Daoy (cell line): ENCODE measurements at places on chromosomes 3 and 15. TPM values are rescaled to one million over a fixed set of nuclear protein-coding genes. Genes with fewer than 3 reads are reported as not detected.

DNA sequence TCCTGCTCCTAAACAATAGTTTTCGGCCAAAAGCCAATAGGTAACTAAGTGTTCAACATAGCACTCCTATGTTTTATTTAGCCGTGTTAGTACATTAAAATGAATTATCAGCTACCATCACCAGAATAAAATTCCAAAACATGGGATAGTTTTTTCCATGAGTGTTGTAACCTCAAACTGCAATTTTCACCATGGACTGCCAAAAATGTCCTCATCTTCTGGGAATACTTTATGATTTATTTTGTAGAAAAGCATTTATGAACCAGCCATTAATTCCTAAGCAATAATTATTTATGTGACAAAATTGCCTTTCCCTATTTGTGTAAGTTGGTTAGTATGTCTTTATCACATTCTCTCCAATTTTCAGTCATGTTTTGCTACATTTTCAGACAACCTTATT, 438.1 kb downstream of the NAALADL2 start:
- no peak for DNase-seq

- DNase-seq = no peak
These were observed 271.9 kb downstream of the FEZF2 start for GRCh38 chr3:62101488-62101887.

GRCh38 chr3:16429086-16429485, 84.4 kb downstream of the RFTN1 start:
- no peak for DNase-seq

Gene VPS39
- 9.9 and 13.1 TPM in 2 replicates for total RNA-seq

Gene C2CD4A
- total RNA-seq = not detected in 2 replicates

Gene TLR9
- not detected in 2 replicates for total RNA-seq

DNA sequence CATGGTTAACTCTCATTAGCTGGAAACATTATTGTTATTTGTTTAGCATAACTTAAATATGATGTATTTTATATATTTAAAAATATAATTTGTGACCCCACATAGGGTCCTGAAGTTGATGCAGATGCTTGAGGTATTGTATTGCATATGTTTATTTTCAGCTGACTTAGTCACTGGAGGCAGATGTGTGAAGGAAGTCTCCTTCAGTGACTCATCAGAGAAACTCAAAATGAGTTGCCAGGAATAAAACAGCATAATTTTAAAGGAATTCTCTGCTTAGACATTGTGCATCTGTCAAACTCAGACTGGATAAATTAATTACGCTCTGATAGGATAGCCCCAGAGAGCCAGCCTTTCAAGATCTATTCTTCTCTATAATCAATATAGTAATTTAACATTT, 7.9 kb upstream of the OR4F6 start:
- peak; percentile 62 for DNase-seq

DNA sequence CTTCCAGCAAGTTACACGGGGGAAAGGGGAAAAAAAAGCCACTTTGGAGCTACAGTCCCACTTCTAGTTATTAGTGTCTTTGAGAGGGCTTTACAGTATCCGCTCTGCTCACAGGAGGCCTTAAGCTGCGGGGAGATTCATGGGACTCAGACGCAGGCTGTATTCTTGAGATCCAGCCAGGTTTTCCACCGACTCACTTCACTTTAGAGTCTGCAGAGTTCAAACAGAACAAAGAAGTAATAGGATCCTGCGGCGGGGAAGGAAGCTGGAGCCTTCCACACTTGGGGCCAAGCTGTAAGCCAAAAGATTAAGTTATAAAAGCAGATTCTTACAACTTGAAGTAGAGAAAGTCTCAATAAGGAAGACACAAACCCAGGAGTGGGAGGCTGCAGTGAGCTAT, 60.2 kb upstream of the FAM174B start:
- DNase-seq = peak; percentile 33

- DNase-seq = no peak
These were observed 152.4 kb upstream of the RORA start for GRCh38 chr15:61381501-61381900.

DNA sequence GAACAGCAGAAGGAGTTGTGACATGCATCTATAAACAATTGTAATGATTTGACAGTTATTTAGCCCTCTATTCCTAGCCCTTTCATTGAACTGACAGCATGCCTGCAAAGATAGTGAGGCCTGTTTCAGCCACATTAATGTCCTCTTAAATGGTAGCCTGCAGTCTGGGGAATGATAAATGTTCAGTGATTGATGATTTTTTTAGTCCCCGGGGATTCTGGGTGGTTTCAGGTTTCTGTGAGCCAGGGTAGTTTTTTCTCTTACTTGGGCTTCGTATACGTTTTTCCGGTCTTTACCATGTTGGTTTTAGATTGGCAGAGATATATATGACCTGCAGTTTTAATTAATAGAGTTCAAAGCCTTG, 172.0 kb downstream of the TCF12 start:
- DNase-seq = no peak

GRCh38 chr15:40217166-40217824, 21.6 kb upstream of the PAK6 start:
- peak; percentile 53 for DNase-seq

DNA sequence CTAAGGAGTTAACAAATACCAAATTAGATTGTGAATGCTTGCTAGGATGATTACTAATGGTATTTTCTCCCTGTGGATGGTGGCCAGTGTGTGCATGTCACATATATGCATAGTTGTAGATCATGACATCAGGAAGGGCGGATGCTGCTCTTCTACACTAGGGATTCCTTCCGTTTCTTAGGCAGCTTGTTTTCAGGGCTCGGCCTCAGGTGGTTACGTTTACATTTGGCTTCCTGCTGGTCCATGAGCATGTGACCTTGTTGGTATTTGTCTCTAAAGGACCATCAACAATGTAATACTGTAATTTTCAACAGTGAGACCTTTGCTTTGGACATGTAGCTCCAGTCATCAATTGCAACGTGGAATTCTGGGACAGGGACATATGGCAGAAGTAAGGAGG, 221.4 kb downstream of the NR1D2 start:
- no peak for DNase-seq

DNA sequence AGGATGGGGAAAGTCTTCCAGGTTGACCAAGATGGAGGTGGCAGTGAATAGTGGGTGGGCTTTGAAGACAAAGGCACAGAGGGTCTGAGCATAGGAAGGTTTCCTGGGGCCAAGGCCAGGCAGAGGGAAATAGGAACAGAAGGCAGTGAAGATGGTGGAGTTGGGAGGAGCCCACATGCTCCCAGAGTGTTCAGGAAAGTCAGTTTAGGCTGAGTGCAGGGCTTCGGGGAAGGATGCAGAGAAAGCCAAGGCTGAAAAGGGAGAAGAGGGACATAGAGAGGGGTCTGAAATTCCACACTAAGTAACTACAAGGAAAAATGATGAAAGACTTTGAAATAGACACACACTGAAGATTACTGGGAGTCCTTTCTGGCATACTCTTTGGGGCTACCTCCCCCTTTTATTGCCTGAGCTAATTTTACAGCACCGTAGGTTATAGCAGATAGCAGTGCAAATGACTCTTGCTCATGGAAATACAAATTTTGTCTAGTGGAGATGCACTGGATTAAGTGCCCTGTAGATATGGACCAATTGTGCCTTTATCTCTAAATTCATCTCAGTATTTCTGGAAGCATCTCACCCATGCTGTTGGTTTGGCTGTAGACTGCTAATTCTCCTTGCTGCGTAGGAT, 3.8 kb downstream of the CX3CR1 start:
- no peak for DNase-seq

- no peak for DNase-seq
These were observed 38.6 kb downstream of the MOBP start for GRCh38 chr3:39505866-39506742.

Gene AHSG
- total RNA-seq = not detected in 2 replicates

GRCh38 chr15:61893146-61893545, 167.1 kb downstream of the VPS13C start:
- DNase-seq = no peak

GRCh38 chr3:162122405-162122804, 625.8 kb downstream of the OTOL1 start:
- no peak for DNase-seq

DNA sequence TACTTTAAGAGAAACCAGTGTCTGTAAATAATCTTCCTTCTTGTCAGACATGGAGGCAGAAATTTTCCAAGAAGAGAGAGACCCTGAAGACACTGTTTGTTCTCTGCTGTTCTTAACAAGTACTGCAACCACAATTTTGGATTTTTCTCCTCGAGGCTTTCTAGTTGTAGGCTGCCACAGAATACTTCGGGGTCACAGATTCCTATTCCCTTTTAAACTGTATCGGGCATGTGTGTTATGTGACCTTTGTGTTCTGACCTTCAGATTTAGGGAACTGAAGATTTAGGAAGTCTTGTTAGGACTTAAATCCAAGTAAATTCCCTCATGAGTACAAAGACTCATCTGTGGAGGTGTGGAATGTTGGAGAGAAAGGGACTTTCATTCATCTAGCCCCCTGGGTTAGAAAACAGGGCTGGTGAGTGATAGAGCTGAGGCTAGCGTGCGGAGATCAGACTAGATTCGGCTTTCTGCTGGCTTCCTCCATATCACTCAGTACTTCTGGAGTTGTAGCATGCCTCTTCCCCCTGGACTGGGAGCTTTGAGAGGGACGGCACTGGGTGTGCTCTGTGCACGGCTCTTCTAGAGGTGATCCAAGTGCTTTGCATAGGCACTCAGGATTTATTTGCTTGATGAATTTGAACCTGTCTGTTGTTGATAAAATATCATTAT, 237.0 kb downstream of the LPP start:
- no peak for DNase-seq

DNA sequence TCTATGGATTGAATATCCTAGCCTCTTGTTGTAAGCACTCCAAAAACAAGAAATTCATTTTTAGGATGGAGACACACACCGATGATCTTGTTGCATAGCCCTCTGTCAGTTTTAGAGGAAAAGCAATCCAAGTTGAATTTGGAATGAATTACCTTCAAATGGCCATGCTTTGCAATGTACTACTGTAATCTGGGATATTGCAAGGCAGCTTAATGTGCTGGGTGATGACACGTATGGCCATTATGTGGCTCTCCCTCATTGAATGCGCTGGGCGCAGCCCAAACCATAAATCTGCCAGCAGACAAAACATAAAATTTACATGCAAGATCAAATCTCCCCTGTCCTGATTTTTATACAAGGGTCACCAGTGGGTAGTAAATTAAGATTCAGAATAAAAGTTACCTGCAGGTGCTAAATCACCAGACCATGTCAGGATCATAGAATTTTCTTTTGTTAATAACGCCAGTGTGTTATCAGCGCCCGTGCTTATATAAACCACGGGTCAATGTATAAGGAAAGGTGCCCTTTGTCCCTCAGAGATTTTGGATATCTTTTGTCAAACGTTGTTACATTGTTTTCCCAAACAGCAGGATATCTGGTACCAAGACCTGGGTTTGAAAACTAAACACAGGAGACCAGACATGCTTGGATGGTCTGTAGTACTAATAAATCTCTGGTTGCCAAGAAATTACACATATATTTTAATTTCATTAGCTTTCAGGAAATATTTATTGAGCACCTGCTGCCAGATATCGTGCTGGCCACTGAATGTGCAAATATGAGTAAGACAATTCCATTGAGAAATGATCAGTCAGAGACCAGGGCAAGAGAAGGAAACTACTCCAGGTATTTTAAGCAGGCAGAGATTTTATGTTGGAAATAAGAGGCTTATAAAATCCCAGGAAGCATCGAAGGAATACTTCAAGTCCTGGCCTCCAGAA, 237.1 kb downstream of the EBLN2 start:
- no peak for DNase-seq

Gene RUBCN
- total RNA-seq = 17.4 and 22.6 TPM in 2 replicates

- peak; percentile 71 for DNase-seq
These were observed 29.8 kb upstream of the SENP5 start for GRCh38 chr3:196837819-196838420.

DNA sequence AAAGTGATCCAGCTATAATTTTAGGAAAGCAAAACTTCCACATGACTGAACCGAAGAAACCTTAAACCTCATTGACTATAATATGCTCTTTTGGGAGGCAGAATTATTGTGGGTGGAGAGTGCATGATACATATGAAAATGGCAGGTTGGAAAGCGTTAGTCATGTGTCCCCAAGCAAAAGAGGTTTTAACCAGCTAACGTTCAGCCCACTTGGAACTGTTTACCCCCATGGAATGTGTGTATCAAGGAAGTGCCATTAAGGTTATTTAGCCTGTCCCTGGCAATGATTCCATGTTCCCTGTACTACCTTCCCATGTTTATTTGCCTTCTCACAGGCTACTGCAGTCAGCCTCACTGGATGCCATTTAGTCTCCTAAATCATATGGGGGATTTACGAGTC, 44.1 kb upstream of the LRRC58 start:
- peak; percentile 12 for DNase-seq

Gene CSPG5
- total RNA-seq = 1.3 and 2.0 TPM in 2 replicates

Gene ZNF502
- total RNA-seq = 3.6 and 5.7 TPM in 2 replicates

GRCh38 chr3:29128001-29128400, 152.9 kb upstream of the RBMS3 start:
- peak; percentile 6 for DNase-seq

GRCh38 chr3:165725296-165725695, 111.9 kb downstream of the BCHE start:
- no peak for DNase-seq

Gene NR2E3
- not detected in 2 replicates for total RNA-seq

Gene GOLGA8S
- total RNA-seq = not detected in 2 replicates

Gene EFHB
- total RNA-seq = 0.65 TPM in 1 of 2 replicates, not detected in the other

- DNase-seq = no peak
These were observed 41.0 kb downstream of the SLCO2A1 start for GRCh38 chr3:133988631-133989161.

- DNase-seq = no peak
These were observed 9.9 kb upstream of the PLA2G4D start for GRCh38 chr15:42104095-42104891.

- no peak for DNase-seq
These were observed 190.0 kb downstream of the EFHB start for GRCh38 chr3:19744047-19744446.

- no peak for DNase-seq
These were observed 50.2 kb downstream of the CHDH start for GRCh38 chr3:53795789-53796560.

- DNase-seq = peak; percentile 85
These were observed 40.8 kb downstream of the FOXP1 start for GRCh38 chr3:71542521-71543370.

Gene PARP14
- 36.9 and 57.2 TPM in 2 replicates for total RNA-seq

Gene COL8A1
- total RNA-seq = 4.7 and 5.2 TPM in 2 replicates

- DNase-seq = peak; percentile 16
These were observed 587.7 kb upstream of the NR2F2 start for GRCh38 chr15:95742836-95743235.

DNA sequence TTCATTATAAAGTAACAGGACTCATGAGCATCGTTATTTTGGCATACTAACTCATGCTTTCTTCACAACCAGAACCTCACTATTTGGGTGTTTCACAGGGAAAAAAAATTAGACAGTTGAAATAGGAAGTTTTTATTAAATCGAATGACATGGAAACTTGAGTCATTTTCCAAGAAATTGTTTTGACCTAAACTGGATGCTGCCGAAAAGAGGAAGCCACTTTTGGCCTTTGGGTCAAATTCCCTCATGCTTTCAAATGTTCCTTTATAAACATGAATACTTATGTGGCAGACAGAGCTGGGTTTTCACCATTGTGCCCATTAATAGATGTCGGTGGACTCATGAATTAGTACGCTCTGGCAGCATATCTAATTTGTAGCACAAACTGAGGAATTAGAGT, 224.9 kb downstream of the MCTP2 start:
- DNase-seq = no peak
